ENCODE measurements at places on chromosomes 5 and 9.

DNA sequence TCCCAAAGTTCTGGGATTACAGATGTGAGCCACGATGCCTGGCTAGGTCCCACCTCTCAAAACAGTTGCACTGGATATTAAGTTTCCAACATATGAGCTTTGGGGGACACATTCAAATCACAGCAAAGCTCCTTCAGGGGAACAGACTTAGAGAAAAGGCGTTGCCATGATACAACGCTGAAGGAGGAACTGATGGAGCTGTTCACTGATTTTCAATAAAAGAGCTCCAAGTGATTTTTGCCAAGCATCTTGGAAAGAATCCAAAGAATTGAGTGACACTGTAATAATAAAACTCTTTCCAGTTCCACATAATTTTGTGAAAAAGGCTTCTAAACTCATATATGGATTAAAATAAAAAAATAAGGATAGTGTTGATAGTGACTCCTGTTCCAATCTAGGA is 72.5 kb downstream of the CSNK1A1 start:
- DNase-seq, result peak; percentile 44

DNA sequence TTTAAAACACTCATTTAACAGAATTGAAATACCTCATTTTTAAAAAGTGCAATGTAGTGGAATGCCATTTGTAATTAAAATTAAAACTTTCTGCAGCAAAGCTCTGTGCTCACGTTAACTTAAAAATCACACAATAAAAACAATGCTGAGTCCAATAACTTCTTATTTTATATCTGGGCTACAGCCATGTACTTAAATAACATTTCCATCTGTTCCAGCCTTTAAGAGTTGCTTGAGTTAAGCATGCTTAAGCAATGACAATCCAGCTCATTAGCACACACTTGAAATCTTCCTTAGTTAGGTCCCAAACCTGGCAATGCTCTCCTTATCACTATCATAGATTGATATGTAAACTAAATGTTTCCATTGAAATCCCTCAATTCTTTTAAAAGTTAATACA is 132.3 kb upstream of the CDH12 start:
- DNase-seq, result no peak

DNA sequence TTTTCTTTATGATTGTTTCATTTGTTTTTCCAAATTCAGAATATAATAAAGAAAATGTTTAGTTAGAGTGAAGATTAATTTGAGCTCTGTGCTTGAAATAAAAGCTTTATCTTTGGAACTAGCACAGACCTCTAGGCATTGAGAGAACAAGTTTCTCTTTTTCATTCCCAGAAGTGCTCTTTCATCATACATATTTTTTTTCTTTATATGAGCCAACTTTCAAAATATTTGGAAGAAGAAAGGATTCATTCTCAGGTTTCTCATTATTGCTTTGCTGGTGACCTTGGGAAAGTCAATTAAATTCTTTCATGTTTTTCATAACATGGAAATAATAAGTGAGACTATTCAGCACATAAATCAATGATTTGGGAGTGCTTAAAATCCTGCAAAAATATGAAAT is 16.8 kb downstream of the CTXN3 start:
- DNase-seq, result no peak

- DNase-seq, result peak; percentile 68
Observed at GRCh38 chr9:131194762-131195161, 69.4 kb downstream of the NUP214 start.

GRCh38 chr5:127941646-127942045 is 141.9 kb upstream of the SLC12A2 start:
- DNase-seq, result peak; percentile 79

GRCh38 chr9:135602789-135603481 is 36.4 kb downstream of the GLT6D1 start:
- DNase-seq, result no peak

DNA sequence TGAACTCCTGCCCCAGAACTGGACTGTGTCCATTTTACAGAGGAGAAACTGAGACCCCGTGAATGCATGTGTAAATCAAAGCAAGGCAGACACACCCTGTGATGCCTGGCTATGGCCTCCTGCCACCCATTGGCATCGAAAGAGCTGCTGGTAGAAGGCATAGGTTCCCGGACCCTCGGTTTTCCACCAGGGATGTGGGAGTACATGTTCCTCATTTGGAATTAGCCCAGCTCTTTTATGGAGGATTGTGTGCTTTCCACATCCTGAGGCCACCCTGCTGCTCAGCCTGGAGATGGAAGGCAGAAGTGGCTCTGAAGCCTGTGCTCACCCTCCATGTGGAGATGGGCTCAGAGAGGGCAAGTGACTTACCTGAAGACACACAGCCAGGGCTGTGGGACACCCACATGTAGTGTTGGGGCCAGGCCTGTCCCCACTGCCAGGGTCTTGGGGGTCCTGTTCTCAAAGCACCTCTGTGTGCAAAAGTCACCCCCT is 2.8 kb downstream of the SUSD3 start:
- no peak for DNase-seq

DNA sequence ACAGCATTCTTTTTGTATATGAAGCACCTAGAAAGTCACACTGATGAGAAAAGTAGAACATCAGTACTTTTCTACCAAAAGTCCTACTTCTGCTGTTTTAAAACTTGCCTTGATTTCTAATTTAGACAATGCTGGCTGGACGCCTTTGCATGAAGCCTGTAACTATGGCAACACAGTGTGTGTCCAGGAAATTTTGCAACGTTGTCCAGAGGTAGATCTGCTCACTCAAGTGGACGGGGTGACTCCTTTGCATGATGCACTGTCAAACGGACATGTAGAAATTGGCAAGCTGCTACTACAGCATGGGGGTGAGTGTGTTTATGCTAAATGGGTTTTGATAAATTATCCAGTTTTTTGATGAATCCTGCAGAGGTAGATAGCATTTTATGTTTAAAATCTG is 73.5 kb downstream of the SLF1 start:
- DNase-seq, result peak; percentile 81
